ENCODE measurements at places on chromosomes 11 and 22.
A peak's percentile ranks its signal among the peaks of the same experiment; 100 is the strongest.

DNA sequence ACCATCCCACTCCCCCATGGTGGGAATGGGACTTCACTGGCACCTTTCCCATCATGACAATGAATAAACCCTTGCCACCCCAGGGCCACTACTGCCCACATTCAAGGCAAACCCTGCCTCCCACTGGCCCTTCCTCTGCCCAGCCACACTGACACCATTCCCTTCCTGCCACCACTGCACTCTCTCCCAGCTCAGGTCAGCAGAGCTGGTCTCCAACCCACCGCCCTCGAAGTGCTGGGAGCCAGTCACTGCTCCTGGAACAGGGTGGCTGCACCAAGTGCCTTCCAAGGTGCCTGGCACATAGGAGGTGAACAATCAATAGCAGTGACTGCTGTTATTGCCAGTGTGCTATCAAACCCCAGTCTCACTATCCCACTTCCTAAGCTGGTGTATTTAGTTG lies 27.1 kb downstream of the PRDM10 start:
- DNase-seq = no peak

GRCh38 chr11:4664786-4665185 lies 21.0 kb downstream of the OR51E1 start:
- no peak for DNase-seq

DNA sequence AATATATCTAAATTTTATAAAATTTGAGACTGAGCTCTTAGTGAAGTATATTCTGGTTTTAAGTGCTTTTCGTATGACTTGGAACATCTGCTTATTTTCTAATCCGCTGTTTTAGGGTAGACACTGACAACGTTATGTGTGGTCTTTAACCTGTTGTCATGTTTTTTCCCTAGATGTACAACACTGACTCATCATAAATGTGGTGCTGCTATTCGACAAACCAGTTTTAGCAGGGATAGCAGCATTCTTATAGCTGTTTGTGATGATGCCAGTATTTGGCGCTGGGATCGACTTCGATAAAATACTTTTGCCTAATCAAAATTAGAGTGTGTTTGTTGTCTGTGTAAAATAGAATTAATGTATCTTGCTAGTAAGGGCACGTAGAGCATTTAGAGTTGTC lies 23.8 kb upstream of the HIKESHI start:
- no peak for DNase-seq

- no peak for DNase-seq
Observed at GRCh38 chr11:118614511-118614910, 7.1 kb downstream of the PHLDB1 start.

DNA sequence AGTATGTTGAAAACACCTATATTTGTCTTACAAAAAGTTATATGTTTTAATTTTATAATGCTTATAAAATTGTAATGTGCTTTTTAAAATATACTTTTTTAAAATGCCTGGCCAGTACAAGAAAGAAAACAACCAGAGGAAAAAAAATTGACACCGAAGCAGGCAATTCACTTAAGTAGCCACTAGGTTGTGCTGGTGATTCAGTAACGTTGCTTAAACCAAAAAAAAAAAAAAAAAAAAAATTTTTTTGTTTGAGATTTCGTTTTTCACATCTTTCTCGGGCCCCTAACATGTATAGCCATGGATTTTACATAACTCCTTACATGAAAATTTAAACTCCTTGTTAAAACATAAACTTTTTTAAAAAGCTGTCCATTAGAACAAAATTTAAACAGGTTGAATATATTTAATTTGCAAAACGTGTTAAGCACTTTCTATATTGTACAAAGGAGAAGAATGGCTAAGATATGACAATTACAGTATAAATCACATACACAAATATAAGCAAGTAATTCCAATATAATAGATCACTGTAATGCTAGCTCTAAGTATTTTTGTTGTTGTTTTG lies 9.2 kb downstream of the OR8B4 start:
- DNase-seq = no peak

DNA sequence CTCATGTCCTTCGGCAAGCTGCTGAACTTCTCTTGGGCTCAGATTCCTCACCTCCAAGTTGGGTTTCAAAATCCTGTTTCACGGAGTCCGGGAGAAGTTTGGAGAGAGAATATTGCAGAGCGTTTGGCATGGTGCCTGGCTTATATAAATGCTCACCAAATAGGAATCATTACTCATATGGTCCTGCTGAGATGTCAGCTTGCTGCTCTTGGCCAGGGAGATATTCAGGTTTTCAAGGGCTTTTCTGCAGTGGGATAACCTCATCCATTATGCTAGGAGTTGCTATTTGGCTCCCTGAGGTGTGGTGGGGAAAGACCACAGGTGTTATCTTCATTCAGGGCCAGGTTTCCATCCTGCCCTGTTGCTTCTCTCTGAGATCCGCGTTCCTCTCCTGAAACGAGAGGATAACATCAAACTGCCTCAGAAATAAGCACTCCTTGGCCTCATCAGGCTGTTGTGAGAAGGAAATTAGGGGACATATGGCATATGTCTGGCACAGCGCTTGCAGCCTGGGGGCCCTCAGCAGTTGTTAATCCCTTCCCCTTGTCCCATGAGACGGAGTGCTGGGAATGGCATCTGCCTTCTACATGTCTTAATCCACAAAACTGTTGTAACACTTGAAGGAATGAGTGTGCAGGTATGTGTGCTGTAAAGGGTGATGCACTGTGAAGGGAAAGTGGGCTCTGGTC lies 29.9 kb upstream of the ACER3 start:
- DNase-seq = peak; percentile 97

DNA sequence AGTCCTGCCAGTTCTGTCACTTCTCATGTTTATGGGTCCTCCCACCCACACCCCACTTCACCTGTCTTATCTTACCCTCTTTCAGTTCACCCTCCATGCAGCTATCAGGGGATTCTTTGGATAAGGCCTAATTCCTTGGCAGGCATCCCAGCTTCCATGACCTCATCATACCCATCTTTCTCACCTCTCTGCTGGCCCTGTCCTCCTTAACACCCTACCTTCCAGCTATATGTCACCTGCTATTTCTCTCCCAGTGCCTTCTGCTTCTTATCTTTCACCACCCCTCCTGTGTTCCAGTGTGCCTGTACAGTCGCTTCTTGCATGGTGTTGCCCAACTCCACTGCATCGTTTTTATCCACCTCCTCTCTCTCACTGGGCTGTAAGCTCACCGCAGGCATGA lies 28.3 kb downstream of the SNU13 start:
- no peak for DNase-seq

DNA sequence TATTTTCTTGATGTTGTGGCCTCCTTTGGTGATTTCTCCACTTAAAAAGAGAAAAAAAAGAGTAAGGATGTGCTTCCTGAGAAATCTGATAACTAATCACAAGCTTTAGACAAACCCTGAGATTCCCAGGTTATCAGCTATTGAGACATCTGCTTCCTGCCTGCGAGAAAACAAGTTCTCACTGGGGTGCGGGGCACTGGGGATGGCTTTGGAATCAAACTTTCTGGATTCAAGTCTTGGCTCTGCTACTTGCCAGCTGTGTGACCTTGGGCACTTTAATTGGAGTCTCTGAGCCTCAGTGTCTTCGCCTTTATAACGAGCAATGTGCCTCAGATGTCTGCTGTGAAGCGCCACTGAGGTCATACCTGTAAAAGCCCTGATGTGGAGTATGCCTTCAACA lies 152.5 kb upstream of the NAV2 start:
- no peak for DNase-seq

- no peak for DNase-seq
Observed at GRCh38 chr22:23236026-23236425, 55.7 kb downstream of the BCR start.

GRCh38 chr11:13889552-13890249 lies 72.8 kb upstream of the SPON1 start:
- DNase-seq = peak; percentile 92

DNA sequence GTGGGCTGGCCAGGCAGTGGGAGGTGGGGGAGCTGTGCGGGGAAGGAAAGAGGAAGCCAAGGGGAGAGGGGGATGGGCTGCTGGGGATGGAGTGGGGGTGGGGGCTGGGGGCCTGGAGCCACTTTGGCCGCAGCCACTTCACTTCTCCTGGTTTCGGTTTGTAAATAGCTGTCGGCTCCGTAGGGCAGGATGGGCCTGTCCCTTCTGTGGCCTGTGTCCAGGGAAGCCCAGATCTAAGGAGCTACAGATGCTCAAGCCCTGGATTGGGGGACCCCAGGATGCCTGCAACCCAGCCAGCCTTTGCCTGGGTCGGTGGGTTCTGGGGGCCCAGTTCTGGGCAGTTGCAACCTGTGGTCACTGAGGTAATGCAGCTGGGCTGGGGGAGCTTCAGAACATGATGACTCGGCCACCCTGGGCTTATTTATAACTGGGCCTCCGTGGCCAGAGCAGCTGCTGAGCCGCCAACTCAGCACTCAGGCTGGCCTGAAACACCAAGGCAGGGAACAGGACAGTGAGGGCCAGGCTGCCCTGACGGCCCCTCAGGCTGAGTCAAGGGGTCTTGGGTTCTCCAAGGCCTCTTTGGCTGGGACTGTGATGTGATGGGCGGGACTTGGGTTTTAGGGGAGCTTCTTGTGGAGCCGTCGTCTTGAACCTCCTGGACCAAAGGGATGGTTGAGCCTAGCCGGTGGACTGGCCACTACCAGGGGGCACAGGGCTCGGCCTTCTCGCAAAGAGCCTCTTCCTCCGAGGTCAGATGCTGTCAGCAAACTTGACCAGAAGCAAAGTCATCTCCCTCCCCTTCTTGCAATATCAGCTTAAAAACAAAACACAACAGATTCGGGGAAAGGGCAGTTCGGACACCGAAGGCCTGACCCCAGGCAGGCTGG lies 15.0 kb upstream of the SLC39A13 start:
- no peak for DNase-seq

GRCh38 chr22:29470159-29470855 lies 9.7 kb upstream of the NEFH start:
- DNase-seq = peak; percentile 66

GRCh38 chr11:118768690-118769089 lies 22.3 kb downstream of the DDX6 start:
- no peak for DNase-seq

DNA sequence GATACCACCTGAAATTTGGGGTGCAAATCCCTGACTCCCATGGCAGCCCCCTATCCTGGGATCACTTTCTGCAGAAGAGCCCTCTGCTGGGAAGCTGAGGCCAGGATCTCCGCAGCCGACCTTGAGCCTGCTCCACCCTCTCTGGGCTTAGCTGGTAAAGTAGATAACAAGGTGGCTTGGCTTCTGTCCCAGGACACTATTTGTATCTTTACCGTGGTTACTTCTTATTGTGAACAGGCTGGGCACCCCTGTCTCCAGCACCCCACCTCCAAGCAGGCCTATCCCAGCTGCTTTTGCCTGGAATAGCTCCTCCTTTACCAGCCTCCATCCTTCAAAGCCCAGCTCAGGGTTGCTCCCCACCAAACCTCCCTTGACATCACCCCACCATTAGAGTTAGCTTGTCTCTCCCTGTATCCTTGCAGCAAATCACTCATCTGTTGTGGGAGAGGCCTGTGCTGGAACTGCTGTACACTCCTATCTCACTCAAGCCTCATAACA lies 35.2 kb upstream of the P2RY2 start:
- DNase-seq = no peak

DNA sequence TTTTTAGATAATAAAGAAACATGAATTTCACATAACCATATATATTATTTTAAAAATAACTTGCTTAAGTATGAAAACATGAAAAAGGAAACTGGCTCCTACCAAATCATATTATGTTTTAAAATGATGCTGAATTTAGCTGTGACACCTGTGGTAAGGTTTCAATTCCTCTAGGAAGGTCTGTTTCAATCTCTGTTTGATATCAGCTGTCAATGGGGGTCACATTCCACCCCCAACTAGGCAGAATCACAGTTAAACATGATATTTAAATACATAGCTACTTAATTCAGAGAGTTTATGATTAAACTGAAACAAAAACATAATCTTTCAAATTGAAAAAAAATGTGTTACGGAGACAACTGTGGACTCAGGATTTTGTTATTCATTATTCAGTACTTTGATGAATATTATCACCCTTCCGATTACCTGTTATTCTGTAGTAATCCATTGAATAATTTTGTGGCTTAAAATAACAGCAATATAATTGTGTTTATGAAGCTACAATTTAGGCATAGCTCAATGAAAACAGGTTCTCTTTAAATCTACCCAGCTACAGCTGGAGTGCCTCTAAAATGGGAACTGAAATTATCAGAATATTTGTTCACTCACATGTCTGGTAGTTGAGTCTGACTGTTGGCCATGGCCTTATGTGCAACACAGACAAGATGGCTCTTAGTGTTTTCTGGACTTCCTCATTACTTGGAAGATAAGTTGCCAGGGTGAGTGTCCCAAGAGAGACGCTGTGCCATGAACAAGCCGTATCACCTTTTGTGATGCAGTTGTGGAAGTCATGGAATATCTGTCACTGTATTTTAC lies 244.6 kb upstream of the ANO3 start:
- DNase-seq = no peak

DNA sequence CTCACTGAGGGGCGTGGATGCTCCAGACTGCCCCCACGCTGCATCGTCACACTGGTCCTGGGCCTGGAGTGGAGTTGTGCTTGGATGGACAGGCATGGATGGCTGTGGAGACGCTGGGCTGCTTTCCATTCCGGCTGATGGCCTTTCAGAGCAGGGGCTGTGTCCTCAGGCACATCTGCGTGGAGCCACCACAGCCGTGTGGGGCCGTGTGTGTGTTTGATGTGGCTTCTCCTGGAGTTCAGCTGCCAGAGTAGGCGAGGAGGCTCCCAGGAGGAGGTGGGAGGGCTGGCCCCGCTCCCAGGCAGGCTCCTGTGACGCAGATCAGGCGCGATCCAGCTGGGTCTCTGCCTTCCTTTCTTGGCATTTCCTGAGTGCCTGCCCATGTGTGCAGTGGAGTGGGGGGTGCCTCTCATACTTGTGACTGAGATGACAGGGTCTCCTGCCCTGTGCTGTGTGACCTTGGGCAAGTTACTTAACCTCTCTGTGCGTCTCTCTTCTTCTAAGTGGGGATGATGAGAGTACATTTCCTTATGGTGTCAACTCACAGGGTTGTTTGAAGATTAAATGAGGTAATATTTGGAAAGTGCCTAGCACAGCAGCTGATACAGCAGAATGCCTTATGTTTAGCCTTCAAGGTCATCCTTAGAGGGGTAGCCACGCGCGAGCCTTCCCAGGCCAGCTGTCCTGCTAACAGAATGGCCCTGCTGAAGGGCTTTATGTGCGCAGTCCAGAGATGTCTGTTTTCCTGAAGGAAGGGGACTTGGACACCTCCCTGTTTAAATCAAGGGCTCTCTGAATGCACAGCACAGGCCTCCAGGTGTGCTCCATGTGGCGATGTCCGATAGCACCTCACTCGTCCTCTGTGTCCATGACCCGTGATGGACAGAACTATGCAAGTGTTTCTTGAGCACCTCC lies 33.5 kb downstream of the GLB1L2 start:
- DNase-seq = no peak

Data from NCI-H524 (cell line).